ENCODE measurements at places on chromosomes 1 and 21. TPM values are rescaled to one million over a fixed set of nuclear protein-coding genes. Genes with fewer than 3 reads are reported as not detected.
A peak's percentile ranks its signal among the peaks of the same experiment; 100 is the strongest.

Gene ALG14
- total RNA-seq, result 3.2 TPM

Gene KRTAP23-1
- not detected for total RNA-seq

Gene RAB3B
- 0.03 TPM for total RNA-seq

Gene SLC9A1
- 17.6 TPM for total RNA-seq

Gene TRNP1
- 15.0 TPM for total RNA-seq

Gene SH2D5
- total RNA-seq, result 0.26 TPM

Gene OR2AK2
- not detected for total RNA-seq

Gene ELAPOR1
- total RNA-seq, result 1.5 TPM

Gene KRTAP21-2
- not detected for total RNA-seq

Gene KCNC4
- 18.2 TPM for total RNA-seq

Gene FMO4
- 12.3 TPM for total RNA-seq

Gene LCE2C
- not detected for total RNA-seq

Gene BSDC1
- 55.2 TPM for total RNA-seq

Gene NEXN
- 237 TPM for total RNA-seq

GRCh38 chr1:179973198-179974110 lies 18.8 kb downstream of the CEP350 start:
- no peak for DNase-seq

GRCh38 chr1:2238361-2239012 lies 10.4 kb downstream of the SKI start:
- no peak for DNase-seq

- no peak for DNase-seq
Observed at GRCh38 chr21:25506887-25507286, 100.4 kb downstream of the MRPL39 start.

DNA sequence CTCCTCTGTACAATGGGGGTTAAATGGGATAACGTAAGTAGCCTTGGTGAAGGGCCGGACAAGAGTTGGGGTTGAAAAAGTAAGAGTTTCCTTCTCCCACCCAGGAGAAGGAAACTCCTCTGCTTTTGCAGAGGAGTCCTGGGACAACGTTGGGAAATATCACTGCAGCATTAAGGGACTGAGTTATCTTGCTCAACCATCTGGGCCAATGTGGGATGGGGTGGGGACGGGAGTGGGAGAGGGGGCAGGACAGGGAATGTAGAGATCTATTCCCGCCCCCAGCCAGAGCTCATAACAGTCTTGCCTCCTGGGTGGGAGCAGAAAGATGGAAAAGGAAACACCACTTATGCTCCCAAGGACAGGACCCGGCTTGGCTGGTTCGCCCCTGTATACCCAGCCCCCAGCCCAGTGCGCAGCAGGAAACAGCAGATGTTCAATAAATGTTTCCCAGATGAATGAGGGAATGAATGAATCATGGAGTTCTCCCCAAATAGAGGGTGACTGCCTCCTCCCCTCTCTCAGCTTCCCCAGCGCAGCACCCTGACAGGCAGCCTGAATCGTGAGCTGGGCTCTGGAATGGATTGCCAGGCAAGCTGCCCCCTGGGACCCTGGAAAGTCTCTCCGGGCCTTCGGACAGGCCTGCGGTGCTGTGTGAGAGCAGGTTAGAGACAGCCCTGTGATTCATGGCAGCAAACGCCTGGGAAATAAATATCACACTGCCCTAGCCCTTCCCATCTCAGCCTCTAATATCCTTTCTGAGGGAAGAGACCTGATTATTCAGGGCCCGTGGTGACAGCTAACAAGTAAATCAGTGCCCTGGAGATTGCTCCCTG lies 24.8 kb downstream of the FBXO2 start:
- DNase-seq, result no peak

- DNase-seq, result no peak
Observed at GRCh38 chr1:173925306-173926242, 8.4 kb upstream of the SERPINC1 start.

- no peak for DNase-seq
Observed at GRCh38 chr1:81459043-81459442, 341.7 kb upstream of the ADGRL2 start.

DNA sequence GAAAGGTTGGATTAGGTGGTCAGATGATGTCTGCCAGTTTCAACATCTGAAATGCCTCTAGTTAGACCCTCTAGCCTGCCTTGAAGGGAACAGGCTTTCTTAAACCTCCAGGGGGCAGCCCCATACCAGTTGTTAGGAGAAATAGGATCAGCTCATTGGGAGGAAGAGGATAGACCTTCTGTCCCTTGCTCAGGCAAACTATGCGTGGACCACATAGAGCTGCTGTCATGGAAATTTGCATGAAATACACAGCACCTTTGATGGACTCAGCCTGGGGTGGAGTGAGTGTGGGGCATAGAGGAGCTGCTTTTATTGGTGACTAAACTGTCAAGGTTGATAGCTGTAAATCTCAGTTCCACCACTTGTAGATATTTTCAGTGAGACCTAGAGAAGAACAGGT lies 38.4 kb upstream of the SPAG17 start:
- DNase-seq, result no peak

DNA sequence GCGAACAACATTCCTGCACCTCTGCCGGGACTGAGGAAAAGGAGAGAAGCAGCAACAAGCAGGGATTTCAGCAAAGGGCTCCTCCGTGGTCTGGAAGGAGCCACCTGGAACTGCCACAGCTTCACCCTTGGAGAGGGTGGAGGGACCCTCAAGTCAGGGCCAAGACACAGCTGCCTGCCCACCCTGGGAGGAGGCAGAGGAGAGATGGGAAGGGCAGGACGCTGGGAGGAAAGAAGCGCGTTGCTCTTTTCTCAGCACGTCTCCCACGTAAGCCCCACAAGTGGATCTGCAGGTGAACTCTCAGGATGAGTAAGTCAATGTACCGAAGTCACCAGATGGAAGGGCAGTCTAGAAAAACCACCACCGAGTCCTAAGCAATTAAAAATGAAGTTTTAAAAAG lies 39.6 kb downstream of the SLC19A1 start:
- peak; percentile 32 for DNase-seq

DNA sequence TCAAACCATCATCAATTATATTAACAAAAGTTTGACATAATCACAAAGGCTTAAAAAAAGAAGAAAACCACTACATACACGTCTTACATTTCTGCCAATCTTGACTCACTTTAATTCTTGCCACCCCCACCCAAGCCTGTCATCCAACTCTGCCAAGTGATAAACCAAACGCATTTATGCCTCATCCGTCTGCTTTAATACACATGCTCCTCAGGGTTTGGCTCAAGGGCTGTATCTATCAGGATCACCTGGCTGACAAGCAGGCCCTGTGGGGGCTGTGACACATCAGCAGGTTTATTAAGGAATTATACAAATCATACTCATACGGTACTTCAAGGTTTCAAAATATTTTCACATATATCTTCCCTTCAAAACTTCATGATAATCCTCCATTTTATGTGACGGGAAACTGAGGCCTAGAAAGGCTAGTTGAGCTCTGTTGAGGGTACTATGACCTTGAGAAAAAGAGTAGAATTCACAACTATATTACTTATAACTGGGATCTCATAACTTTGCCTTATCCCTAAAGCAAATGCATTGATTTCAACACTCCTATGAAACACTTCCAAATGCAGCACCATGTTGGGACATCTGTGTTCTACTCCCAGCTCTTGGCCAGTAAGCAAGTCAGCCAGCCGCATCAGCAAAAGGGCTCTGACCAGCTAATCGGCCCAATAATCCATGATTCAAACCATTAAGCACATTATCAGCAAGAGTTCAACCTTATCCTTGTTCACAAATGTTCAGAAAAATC lies 8.7 kb downstream of the SORT1 start:
- DNase-seq, result no peak

- no peak for DNase-seq
Observed at GRCh38 chr1:15417059-15417934, 7.6 kb downstream of the EFHD2 start.

GRCh38 chr1:157105988-157106812 lies 6.6 kb upstream of the ETV3L start:
- peak; percentile 83 for DNase-seq

DNA sequence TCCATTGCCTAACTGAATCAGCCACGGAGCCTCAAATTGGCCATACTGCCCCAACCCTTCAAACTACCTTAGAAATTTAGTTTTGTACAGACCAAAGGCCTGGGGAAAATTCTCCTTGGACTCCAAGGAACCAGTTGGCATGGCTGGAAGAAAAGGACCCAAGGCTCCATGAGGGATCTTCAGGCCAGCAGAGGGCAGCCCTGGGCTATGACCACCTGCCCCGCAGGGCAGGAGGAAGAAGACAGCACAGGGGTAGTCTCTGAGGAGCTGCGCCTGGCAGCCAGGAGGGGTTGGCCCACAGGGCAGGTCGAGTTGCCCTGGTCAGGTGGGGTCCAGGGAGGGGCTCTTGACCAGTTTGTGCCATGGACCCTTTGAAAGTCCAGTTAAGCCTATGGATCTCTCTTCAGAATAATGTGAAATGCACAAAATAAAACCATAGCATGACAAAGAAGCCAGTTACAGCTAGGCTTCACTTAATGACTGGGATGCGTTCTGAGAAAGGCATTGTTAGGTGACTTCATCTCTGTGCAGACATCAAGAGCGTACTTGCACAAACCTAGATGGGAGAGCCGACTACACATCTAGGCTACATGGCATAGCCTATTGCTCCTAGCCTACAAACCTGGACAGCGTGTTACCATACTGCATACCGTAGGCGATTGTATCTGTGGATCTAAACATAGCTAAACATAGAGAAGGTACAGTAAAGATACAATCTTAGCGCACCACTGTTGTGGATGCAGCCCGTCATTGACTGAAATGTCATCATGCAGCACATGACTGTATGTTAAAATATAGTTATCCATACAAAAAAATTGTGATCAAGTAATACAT lies 26.1 kb downstream of the CACNA1S start:
- DNase-seq, result peak; percentile 64

DNA sequence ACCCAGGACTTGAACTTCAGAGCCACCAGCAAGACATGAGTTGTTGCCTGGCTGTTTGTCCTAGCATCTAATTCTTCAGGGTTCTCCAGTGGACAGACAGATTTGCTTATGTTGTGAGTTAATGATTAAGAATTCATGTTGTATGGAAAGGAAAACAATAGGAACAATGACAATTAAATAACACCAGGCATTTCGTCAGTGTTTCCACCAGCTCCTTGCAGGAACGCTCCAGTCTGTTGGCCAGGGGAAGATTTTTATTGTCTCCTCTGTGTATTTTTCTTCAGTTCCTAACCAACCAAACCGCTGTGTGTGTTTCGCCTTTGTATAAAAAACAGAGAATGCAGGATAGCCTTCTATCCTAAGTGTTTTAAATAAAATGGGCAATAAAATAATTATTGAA lies 64.4 kb upstream of the PTGFR start:
- no peak for DNase-seq
